HS-27A (cell line): ENCODE measurements at places on chromosomes 13 and 19.
A peak's percentile ranks its signal among the peaks of the same experiment; 100 is the strongest.

- peak; percentile 86 for DNase-seq
Observed at GRCh38 chr13:103883164-103883563, 816.9 kb upstream of the SLC10A2 start.

- DNase-seq = no peak
Observed at GRCh38 chr13:45681113-45681512, 21.0 kb upstream of the CBY2 start.

DNA sequence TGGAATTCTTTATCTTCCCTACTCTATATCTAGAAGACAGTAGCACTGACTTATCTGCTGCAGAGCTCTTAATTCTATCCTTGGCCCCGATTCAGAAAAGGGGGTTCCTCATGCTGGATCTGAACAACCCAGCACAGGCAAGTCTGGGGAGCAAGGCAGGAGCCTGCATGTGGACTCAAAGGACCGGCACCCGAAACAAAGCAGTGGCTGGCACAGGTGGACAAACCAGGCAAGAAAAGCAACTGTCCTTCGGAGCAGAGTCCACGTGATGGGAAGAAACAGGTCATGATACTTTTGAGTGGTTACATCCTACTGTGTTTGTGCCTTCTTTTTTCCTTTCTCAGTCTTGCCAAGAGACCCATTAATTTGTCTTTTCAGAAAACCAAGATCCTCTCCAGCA is 38.3 kb downstream of the GPR42 start:
- DNase-seq = no peak

- no peak for DNase-seq
Observed at GRCh38 chr13:97125810-97126738, 96.1 kb upstream of the MBNL2 start.

GRCh38 chr13:44197791-44198770 is 175.5 kb upstream of the SERP2 start:
- no peak for DNase-seq

DNA sequence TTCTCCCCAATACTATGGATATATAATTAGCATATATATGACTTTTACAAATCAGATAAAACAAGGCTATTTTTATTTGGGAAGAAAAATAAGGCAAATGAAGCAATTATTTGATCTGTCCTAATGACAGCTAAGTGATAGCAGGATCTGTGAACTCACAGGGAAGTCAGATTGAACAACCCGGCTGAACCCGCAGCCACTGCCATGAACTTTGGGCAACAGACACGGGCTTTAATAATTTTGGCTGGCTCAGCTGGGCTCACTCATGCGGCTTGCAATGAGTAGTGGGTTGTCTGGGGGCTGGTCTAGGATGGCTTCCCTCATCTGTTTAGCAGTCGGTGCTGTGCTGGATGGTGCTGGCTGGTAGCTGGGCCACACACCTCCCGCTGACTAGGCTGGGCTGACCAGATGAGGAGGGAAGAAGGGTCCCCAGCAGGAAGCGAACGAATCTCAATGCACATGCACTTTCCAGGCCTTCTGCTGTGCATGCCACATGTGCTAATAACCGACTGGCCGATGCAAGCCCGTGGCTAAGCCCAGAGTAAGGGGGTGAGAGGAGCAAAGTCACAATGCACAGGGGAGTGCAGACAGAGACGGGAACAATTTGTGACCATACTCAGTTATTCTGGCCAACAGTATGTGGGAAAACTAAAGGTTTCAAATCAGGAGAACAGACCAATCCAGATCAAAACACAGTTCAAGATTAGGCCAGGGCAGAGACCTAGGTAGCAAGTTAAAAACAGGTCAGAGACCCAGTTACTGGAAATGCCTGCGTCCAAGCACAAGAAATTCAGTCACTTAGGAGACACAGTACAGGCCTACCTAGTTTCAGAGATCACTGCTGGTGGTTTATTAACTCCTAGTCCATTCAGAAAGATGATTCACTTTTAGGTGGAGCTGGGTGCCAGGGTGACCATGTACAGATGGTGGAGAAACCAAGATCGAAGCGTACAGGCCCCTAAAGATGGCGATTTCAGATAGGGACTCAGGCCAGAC is 22.3 kb downstream of the CRYL1 start:
- DNase-seq = no peak

DNA sequence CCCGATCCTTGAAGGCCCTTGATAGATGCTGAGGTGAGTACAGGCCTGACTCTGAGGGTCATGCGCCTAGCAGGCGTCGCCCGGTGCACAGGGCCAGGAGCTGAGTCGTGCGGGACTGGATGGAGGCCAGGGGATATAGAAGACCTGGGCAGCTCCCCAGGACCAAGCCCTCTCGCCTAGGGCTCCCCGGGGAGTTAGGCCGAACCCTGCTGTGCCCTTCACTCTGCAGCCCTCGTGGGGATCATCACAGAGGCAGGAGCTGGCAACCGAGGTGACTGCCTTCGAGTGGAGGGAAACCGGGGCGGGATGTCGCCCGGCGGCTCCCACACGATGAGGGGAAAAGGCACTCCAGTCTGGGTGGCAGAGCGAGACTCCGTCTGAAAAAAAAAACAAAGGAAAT is 11.7 kb downstream of the CSNK1G2 start:
- DNase-seq = no peak

DNA sequence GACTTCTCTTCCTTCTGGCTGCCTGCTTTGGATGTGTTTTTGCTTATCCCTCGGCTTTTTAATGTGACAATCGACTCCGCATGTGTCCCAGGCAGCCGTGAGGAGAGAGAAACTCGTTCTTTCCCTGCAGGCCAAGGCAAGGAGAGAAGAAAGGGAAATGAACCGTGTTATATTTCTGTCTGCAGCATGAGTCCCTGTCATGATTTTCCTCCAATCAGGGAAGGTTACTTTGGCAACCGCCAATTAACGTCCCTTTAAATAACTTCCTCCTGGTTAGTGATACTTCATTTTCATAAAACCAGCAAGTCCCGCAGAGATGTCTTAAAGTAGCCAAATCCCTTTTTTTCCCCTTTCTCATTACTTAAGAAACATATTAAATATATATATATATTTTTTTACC is 42.6 kb downstream of the RFC3 start:
- no peak for DNase-seq

- DNase-seq = no peak
Observed at GRCh38 chr13:24675806-24676570, 4.2 kb upstream of the ATP12A start.

DNA sequence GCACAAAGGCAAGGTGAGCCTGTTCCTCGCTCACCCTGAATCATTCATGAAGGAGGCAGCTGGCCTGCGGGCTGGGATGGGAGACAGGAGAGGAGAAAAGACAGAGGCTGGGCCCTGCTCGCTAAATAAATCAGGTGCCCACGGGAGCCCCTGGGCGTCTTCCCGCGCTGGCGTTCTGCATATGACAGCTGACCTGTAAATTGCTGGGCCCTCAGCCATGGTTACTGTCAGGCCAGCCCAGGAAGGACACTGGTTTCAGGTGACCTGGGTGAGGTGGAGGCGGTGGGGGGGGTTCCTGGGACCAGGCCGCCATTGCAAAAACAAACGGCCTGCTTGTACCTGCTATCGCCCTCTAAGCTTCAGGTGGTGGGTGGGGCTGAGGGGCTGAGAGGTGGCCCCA is 3.4 kb upstream of the PTBP1 start:
- no peak for DNase-seq

DNA sequence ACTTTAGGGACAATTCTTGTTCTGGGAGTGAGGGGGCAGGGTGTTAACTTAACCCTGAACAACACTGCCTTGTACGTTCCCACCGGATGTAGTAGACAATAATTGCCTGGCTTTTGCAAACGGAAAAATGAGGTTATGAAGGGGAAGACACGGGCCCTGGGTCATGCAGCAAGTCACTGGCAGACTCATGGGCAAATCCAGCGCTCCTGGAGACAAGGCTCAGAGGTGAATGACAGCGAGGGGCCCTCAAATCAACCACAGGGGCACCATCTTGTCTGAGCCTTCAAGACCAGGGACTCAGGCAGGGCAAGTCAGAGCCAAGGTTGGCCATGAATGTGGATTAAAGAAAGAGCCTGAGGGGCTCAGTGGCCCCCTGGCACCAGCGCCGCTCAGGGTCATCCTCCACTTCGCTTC is 2.8 kb downstream of the RASA3 start:
- no peak for DNase-seq

GRCh38 chr13:93409001-93409400 is 182.4 kb downstream of the GPC6 start:
- no peak for DNase-seq

- no peak for DNase-seq
Observed at GRCh38 chr13:113138792-113139551, 16.4 kb downstream of the F10 start.

GRCh38 chr19:54806516-54806838 is 3.1 kb downstream of the KIR2DL4 start:
- no peak for DNase-seq

- no peak for DNase-seq
Observed at GRCh38 chr13:89361909-89362308, 1690.7 kb downstream of the SLITRK5 start.

DNA sequence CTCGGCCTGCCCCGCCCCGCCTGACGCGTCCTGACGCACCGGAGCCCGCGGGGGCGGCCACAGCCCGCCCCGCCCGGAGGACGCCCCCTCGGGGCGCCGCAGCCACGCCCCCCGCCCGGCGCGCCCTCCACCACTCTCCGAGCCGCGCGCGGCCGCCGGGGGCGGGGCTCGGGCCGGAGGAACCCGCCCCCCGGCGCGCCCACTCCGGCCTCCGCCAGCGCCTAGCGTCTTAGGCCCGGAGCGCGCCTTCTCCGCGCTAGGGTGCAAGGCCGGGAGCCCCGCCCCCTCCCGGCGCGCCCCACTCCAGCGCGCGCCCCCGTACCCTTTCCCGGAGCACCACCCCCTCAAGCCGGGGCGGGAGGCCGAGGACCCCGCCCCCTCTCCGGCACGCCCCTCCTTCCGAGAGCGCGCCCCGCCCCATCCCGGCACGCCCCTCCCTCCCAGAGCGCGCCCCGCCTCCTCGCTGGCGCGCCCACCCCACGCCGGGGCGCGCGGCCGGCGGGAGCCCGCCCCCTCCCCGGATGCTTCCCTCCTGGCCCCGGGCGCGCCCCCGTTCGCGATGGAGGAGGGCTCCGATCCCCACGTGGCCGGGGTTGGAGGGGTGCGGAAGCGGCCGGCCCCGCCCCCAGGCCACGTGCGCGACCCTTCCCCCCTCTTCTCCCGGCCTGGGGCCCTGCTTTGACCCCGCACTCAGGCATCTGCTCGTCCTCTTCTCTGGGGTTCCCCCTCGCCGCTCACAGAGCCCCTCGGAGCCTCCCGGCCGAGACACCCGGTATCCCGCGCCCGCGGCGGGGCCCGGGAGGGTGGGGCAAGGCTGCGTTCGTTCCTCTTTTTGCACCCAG is 480 bp upstream of the KLF16 start:
- DNase-seq = peak; percentile 55

- DNase-seq = no peak
Observed at GRCh38 chr19:980133-980998, 3.8 kb upstream of the WDR18 start.

- no peak for DNase-seq
Observed at GRCh38 chr13:102978168-102978567, 88.0 kb downstream of the SLC10A2 start.

DNA sequence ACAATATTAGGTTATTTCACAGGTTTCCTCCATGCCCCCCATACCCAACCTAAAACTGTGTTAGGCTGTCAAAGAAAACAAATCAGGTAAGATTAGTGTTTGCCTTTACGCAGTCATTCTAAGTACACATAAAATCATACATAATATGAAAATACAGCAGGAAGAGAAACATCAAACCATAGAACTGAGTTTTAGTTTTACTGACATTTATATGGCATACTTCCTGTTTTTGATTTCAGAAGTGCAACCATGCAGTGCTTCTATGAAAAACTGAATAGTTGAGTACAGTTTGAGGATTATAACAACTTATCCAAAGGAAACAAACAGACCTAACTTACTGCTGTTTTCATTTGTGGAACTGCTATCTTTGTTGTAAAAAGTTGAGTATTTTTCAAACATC is 91.3 kb downstream of the KCNRG start:
- DNase-seq = no peak

- no peak for DNase-seq
Observed at GRCh38 chr19:55585658-55586339, 5.2 kb upstream of the ZNF579 start.

DNA sequence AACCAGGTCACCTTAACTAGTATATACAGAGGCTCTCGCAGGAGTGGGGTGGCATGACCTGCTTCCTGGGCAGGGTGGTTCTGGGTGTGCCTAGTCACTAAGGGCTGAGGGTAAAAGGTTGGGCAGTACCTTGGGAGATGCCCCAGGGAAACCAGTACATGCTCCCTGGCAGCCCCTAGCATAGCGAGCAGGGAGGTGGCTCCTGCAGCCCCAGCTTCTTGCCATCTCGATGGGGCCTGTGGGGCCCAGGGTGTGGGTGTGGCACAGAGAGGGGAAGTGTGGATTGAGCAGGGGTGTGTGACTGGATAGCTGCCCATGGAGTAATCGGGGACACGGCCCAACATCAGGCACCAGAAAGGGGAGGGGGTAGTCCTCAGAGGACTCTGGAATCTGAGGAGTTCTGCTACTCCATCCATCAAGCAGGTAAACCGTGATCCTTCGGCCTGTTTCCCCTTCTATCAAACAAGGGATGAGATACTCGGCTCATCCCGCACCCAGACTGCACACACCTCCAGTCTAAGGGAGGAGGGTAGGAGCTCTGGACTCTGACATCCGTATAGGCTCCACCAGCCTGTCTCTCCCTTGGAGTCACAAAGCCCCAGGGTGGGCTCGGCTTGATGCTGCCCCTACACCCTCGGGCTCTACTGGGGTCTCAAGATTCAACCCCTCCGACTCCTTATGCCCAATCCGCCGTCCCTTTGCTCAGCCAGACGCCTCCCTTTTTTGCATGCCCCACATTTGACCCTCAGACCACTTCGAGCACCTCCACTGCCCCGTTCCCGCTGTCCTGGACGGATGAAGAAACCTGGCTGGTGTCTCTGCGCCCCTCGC is 1.1 kb downstream of the ZBTB45 start:
- no peak for DNase-seq

DNA sequence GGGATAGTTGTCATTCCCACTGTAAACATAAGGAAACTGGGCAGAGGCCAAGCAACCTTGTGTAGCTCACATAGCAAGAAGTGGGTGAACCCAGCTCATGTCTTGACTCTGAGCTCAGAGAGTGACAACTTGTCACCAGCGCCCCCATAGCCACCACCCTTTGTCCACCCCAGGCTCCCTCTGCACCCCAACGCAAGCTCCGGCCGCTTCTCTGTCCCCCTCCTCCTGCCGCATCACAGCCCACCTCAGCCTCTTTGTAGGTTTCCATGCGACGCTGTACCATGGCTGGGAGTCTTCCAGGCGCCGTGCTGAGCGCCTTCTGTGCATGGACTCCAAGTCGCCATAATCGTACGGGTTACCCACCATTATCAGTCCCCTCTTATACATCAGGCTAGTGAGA is 3.3 kb downstream of the GP6 start:
- no peak for DNase-seq

DNA sequence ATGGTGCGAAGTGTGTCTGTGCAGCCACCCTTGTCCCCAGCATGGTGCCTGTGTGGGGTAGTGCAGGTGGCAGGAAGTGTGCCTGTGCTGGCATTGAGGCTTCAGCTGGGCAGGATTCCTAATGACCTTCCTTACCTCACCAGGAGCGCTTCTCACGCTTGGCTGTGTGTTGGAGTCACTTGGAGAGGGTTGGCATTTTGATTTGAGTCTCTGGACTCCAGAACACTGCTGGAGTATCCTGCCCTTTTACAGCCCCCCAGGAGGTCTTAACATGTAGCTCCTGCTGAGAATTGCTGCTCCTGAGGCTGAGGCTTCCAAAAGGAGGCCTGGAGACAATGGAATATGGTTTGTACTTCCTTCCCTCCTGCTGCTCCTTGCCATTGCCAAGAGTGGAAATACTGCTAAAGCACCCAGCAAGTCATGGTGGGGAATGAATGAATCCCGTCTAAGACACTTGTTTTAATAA is 87.1 kb downstream of the ARHGEF7 start:
- no peak for DNase-seq
